Activated CD8-positive, alpha-beta memory T cell treated with anti-CD3 and anti-CD28 coated beads for 1 hour (primary cell): ENCODE measurements at places on chromosomes 2 and 18.

DNA sequence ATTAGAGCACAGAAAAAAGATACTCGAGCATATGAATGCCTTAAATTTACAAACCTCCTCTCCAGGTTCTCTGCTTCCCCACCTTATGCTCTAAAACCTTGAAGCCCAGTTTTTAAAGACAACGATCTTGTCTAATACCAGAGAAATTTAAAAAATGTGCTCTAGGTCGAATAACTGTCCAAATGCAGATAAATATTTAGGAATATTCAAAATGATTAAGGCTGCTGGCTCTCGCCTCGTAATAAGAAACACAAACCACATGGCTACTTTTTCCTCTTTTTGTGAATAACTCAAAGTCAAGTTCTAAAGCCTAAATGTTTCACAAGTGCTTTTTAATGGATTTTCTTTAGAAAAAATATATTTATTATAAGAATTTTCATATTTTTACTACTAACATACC is 101.3 kb downstream of the SATB2 start:
- DNase-seq, result no peak

DNA sequence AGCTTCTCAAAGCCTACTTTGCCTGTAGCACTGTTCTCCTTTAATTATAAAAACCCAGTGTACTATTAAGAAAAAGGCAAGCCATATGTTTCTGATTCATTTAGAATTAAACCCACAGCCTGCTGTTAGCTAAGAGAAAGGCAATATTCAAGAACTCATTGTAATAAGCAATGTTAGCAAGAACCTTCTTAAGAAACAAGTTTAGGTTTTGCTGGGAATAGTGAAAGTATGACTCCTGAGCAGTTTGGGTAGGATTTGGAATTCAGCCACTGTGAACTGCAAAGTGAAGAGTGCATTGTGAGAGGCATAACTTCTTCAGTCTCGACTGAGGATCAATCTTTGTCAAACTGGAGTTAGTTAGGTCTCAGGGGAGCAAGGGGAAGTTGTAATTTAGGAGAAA is 206.5 kb upstream of the NT5C1B start:
- no peak for DNase-seq

GRCh38 chr2:160014227-160014626 is 48.2 kb downstream of the PLA2R1 start:
- no peak for DNase-seq

GRCh38 chr2:74893332-74893731 is 59.4 kb downstream of the HK2 start:
- DNase-seq, result no peak

DNA sequence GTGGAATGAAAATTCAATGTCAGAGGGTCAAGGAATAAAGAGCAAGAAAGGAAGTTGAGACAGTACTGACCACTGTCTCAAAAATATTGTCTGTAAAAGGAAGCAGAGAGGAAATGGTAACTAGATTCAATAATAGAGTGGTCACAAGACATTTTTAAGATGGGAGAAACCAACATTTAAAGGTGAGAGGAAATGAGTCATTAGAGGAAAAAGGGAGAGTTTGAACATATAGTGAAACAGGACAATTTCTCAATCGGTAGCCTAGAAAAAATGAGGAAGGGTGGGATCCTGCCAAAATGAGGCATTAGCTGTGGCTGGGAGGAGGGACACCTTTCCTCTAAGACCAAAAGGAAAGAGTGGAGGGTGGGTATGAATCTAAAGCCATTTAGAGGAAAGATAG is 288.5 kb downstream of the SP3 start:
- no peak for DNase-seq

DNA sequence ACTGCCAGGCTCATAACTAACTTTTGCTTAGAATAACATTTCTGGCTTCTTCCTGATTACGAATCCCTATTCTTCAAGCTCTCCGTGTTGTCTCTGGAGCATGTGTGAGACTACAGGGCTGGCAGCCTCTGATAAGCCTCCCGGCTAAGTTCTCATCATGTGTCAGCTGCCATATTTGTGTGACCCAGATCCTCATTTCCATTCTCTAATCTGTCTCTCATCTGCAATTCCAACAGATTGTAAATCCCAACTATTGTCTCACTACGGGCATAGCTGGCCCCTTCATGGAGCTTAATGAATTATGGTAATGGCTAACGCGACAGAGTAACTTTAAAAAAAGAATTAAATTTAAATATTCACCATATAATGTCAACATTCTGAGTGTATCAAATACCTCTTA is 165.4 kb downstream of the CMPK2 start:
- DNase-seq, result no peak

DNA sequence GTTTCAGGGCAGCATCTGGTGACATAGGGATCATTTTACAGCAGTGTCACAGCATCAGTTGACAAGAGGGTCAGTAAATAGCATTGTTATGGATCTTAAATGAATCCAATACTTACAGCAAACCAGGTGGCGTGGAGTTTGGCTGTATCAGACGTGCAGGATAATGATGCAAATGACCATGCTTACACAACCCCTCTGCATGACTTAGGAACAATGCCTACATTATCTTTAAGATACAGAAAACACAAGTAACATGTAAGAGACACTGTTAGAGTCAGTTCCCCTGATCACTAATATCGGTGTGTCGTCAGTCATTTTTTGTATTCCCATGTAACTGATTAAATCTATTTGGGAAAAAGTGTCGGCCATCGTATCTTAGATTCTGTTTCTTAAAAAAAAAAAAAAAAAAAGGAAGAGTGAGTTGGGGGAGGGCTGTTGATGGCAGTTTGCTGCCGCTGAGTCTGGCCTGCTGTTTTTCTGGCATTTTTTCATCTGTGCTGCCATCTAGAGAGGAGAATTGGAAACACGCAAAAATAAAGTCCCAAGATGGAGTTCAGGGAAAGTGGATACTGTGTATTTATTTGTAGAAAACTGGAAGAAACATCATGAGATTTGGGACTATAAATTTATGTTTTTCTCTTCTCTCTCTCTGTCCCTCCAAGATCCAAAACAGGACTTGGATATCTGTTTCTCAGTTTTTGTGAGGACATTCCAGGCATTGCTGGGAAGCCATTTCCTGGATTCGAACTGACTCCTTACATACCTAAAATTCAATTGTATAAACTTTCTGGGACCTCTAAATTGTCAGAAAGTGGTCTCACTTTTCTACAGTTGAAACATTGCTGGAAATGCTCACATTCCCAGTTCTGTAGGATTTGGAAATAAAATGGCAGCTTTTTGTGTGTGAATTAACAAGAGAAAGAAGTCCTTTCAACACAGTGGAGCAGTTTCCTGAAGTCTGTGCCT is 60.3 kb upstream of the AGPS start:
- DNase-seq, result no peak
